DMS79 (cell line): ENCODE measurements at places on chromosomes 3 and 15.

GRCh38 chr3:28940530-28940929, 340.3 kb upstream of the RBMS3 start:
- DNase-seq: no peak

DNA sequence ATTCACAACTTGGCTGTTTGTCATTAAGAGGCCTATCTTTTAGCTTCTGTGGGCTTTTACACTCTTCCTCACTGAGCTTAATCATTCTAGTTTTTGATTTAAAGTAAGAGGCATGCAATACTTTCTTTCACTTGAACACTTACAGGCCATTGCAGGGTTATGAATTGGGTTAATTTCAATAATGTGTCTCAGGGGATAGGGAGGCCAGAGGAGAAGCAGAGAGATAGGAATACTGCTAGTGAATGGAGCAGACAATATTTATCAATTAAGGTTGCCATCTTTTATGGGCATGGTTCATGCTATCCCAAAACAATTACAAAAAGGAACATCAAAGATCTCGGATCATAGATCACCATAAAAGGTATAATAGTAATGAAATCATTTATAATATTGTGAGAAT, 189.8 kb downstream of the EPHA3 start:
- DNase-seq: no peak

DNA sequence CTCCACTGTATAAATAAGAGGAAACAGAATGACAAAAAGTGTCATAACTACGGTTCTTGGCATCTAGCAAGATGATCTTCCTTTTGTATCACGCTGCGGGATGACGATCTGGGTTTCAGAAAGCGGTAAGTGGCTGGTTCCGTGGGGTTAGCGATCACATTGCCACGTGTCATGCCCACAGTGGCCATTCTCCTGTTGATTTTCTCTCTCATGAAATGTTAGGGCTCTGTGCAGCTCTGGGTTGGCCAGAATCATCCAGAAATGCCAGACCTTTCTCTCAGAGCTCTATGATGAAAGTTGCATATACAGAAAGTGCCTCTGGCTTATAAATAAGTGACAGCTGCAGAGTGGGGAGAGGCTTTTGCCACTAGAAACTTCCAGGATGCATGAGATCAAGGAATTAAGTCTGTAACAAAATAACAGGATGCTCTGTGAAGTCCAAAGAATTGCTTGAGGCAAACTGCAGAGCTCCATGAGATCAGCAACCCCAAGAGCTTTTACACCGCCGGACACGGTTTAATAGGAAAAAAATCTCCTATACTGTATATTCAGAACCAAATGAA, 71.6 kb downstream of the ABTB1 start:
- DNase-seq: no peak

- DNase-seq: no peak
These were observed 2.0 kb downstream of the RPL32 start for GRCh38 chr3:12839156-12839946.

- DNase-seq: no peak
These were observed 23.8 kb upstream of the TRAK1 start for GRCh38 chr3:42067326-42067725.

- DNase-seq: no peak
These were observed 12.0 kb downstream of the MESD start for GRCh38 chr15:80977627-80978036.

GRCh38 chr3:38205472-38205805, 40.1 kb downstream of the OXSR1 start:
- no peak for DNase-seq

- DNase-seq: no peak
These were observed 12.9 kb downstream of the NR2F2 start for GRCh38 chr15:96343113-96344059.

DNA sequence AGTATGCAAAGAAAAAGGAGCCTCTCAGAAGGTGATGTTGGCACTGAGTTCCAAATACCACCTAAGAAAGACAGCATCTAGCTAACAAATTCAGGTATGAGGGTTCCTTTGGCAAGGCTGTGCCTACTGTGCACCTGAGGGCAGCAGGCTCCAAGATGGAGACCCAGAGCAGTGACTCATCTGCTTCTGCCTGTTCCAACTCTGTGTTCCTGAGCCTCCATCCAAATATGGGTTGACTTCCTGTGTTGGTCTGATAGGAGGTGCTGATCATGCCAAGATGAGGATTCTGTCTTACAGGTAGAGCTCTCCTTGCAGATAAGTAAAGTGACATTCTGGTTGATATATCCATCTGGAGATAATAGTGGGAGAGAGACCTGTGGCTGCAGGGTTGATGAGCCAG, 26.0 kb downstream of the SV2B start:
- no peak for DNase-seq

GRCh38 chr15:68980786-68981185, 33.7 kb upstream of the NOX5 start:
- no peak for DNase-seq

- no peak for DNase-seq
These were observed 65.9 kb downstream of the RPL22L1 start for GRCh38 chr3:170804078-170804477.

- DNase-seq: no peak
These were observed 33.9 kb upstream of the TMCO5A start for GRCh38 chr15:37900326-37901221.

DNA sequence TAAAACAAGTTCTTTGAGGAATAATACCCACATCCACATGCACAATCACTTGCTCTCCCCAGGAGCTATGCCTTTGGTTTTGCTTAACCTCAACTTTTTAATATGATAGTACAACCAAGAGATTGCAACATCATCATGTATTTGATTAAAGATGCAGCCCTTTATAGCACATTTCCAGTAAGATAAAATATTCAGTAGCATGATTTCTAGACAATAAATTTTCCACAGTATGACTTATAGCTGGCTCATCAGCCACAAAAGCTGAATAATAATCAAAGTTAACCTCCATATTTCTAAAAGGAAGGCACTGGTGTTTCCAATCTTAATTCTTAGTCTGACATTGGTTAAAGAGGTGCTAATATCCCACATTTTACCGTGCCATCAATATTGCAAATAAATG, 622.5 kb downstream of the TBL1XR1 start:
- no peak for DNase-seq

DNA sequence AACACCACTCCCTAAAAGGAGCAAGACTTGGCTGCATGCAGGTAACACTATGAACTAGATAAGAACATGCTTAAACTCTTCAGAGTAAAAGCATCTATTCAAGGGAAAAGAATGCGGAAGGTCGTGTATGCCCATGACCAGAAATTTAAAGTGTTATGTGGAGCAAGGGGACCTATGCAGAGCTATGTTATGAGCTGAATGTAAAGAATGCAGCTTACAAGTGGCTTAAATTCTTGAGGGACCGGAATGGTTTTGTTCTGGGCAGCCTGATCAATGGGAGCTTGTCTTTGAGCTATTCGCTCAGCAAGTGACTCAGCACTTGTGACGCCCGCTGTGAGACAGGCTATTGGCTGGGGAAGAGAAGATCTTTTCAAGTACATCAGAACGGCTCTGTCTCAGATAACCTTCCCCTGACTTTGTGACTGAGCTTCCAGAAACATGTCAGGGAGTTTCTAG, 367.5 kb upstream of the THBS1 start:
- DNase-seq: no peak

DNA sequence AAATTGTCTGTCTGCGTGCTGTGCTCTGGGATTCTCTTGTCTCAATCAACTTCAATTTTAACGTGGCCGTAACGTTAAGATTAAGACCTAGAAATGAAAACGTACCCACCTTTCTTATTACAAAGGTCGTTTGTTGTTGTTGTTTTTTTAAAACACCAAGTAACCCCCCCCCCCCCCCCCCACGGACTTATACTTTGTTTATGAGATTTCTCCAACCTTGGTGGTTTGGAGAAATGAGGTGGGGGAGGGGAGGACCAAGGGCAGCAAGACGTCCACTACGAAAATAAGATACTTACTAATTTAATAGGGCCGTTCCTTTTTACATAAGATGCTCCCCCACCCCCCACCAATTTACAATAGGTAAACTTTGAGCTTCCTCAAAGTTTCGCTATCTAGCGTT, 244.4 kb upstream of the TOPAZ1 start:
- DNase-seq: no peak

- no peak for DNase-seq
These were observed 462.9 kb upstream of the KCNMB2 start for GRCh38 chr3:178073366-178073765.

- DNase-seq: no peak
These were observed 231.2 kb upstream of the ADAMTS9 start for GRCh38 chr3:64918989-64919388.
